ENCODE measurements at places on chromosomes 3 and 15.
A peak's percentile ranks its signal among the peaks of the same experiment; 100 is the strongest.

DNA sequence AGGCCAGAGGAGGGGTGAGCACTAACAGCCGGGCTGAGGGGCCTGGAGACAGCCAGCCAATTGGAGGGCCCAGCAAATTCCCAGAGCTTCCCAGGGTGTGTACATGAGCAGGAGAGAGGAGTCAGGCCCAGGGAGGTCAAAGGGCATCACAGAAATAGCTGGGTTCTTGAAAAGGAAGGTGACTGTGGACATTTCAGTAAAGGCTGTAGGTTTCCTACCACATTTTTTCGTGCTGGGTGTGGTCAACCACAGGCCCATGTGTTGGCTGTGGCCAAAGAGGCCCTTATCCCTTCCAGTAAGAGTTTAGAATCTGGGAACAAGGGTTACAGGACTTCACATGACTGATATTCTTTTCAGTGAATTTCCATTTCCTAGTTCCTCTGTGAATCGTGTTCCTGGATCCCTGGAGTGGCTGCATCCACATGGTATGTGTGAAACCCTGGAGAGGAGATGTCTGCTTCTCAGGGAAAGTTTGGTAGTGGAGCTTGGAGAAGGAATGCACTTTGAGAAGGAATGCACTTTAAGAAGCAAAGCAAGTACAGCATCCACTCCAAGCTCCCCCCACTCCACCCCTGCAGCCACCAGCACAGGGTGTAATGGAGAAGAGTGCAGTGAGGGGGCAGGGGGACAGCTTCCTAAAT lies 73.2 kb upstream of the HEG1 start:
- no peak for DNase-seq

DNA sequence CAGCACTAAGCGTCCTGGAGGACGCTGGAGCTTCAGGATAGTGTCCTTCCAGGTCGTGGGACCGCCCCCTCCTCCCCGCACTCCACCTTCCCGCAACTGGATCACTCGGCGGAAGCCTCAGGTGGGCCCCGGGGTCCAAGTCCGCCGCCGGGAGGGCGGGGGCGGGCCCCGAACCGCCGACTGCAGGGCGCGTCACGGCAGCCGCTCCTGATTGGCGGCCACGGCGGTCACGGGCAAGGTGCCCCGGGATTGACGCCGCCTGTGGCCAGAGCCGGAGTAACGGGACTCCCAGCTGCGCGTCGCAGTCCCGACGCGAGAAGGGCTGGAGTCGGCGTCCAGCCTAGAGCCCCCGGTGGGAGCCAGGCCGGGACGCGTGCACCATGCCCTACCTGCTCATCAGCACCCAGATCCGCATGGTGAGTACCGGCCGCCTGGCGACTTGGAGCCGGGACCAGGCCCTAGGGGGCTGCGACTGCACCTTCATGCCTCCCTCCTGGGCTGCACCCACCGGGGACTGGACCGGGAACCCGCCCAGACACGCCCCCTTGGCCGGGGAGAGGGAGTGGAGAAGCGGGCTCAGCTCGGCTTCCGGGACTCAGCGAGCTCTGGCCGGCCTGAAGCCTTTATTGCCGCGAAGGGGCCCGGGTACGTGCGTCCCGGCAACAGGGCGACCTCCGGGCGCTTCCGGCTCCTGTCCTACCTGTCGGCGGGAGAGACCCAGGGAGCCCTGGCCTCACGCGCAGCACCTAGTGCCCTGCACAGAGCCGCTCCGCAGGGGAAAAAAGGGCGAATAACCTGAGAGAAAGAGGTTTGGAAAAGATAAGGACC lies at the start of gene GCHFR:
Gene GCHFR (plus strand): TSS at position 268 of the 828 bp plus-strand sequence. CDS start 113 bp downstream, at position 381.
- no peak for DNase-seq

DNA sequence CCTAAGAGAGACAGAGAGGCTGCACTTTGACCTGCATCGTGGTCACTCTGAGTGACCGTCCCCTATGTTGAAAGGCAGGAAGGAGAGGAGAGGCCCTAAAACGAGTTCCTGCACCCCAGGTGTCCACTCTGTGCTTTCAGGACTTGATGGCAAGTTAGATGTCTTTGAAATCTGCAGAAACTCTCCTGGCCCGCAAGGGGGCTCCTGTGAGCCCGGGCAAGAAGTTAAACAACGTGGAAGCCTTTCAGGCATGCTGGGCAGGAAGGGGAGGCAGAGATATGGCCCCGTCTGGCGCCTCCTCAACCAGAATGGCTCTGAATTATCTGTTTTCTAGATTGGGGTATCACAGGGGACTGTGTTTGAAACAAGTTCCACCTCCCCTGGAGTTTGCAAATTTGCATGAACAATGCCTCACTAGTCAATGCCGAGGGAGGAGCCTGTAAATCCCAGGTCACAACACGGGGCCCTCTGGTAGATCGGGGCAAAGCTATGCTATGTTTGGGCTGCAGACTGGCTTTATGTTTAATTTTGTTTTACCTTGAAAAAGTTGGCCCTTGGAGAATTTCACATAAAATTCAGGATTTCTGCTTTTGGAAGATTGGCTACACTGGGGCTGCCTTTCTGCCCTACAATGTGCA lies 9.8 kb downstream of the CTXND1 start:
- DNase-seq, result no peak

- peak; percentile 60 for DNase-seq
Observed at GRCh38 chr3:149339931-149340309, 6.5 kb upstream of the TM4SF18 start.

DNA sequence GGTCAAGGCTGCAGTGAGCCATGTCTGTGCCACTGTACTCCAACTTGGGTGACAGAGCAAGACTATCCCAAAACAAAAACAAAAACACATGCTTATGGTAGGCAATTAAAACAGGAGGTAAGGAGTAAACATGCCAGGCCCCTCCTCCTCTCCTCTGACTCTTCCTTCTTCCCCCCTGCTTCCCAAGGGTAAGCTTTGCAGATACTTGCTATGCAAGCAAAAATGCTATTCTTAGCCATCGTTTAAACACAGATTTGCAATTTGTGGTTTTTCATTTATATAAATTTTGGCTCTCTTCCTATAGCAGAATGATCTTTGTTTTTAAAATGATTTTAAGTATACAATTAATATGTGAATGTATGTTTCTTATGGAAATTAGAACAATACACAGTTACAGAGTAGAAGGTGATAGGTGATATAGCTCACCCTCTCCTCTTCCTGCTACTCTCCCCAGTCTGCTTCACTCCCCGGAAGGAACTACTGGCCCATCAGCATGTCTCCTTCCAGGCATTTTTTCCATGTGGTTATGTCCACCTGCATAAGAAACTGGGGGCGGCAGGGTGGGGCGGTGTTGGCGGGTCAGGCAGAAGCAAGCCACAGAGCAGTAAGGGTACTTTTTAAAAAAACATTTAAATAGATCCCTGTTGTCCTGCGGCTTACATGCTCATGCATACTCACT lies 42.1 kb downstream of the IGF1R start:
- no peak for DNase-seq

Data from brain pericyte (primary cell).